ENCODE measurements at places on chromosomes 7 and 10. TPM values are rescaled to one million over a fixed set of nuclear protein-coding genes. Genes with fewer than 3 reads are reported as not detected.

- DNase-seq = no peak
Measured at GRCh38 chr10:84537447-84537931, 209.1 kb downstream of the CCSER2 start.

DNA sequence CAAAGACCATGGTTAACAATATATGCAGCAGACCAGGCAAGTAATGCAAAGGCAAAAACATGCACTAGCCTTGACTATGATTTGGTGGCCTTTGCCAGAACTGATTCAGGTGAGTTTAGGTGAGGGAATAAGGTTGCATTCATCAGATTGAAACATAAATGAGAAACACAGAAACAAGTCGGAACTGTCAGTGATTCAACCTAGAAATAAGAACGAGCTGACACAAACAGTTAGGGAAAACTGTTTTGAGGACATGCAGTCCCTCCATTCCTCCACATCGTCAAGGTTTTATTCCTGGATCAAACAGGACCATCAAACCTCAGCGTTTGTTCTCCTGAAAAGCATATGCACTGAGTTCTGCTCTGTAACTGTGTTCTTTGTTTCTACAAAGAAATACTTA is 1.8 kb downstream of the ZNF248 start:
- no peak for DNase-seq

- DNase-seq = no peak
Measured at GRCh38 chr7:151444632-151445031, 4.7 kb upstream of the CRYGN start.

DNA sequence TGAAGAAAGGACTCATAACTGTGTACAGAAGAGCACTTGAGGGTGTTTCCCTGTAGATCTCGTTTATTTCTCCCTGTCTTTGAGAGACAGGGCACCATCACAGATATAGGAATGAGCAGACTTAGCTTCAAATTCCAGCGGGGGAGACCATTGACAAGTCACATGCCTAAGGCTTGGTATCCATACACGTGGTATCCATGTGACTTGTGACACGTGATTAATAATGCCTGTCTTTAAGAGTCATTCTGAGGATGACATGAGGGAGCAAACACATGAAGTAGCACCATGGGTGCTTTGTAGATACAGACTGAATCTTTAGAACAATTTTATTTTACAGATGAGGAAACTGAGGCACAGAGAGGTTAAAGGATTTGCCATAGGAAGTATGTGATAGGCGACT is 292.3 kb downstream of the POU6F2 start:
- no peak for DNase-seq

The PTPRE gene
- 40.1 TPM for total RNA-seq

DNA sequence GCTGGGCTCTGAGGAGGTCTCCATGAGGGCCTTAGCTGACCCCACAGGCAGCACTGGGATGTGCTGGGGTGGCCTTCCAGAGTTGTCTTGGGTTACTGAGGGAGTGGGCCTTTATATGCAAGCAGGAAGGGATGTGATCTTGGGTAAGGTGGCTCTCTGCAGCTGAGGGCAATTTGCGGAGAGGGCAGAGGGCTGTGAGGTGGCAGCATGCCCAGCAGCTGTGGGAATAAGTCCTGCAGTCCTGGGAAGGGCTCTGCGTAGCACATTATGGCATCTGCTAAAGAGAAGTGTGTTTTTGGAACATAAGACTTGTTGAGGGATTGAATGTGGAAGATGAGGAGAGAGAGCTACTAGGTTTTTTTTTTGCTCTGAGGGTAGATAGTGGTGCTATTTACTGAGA is 99.6 kb upstream of the KMT2E start:
- DNase-seq = no peak

The DUSP5 gene
- total RNA-seq = 9.8 TPM

DNA sequence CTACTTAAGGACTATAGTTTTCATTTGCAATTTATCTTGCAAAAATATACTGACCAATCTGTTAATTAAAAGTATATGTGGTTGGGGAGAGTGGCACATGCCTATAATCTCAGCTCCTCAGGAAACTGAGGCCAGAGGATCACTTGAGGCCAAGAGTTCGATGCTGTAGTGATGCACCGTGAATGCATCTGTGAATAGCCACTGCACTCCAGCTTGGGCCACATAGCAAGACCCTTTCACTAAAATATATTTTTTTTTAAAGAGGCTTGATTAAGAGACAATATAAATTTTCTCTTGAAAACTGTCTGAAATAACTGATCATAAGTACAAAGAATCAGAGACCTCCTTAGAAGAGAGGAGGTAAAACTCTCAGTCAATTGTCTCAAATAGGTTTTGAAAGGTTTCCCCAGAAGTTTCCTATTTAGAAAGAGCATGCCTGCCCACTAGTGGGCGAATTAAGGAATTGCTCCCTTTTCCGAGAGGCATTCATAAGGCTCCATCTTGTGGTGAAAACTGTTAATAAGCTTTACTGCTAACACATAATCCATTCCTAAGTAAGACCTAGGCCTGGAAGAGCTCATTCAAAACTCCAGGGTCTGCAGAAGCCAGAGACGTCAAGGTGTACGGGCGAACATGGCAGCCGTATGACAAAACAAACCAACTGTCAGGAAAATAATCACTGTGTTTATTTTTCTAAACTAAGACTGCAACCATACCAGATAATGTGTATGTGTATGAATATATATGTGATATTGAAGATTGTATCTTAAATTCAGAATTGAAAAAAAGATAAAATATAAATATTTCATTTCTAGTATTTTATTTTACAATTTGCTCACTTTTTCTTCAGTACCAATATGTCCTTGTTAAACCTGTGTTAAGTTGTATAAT is 6.8 kb upstream of the TAS2R40 start:
- no peak for DNase-seq

The KCNMA1 gene
- total RNA-seq = 227 TPM

DNA sequence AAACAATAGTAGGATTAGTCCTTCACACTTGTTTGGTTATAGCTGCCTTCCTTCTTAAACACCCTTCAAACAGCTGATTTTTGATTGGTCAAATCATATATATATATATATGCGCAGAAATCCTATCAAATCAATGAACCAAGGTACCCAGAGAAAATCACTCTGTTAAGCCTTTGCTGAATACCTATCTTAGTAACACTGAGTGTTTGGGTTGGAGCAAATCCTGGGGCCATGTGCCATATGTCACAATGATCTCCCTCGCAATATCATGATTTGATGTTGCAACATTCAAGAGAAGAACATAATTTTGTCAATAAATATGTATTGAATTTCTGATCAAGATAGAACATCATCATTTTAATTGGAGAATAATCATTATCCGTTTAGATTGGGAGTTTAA is 795.6 kb downstream of the REEP3 start:
- DNase-seq = no peak

All from dorsolateral prefrontal cortex (tissue), 122 donors.